Activated CD4-positive, alpha-beta T cell treated with anti-CD3 and anti-CD28 coated beads for 4 hours (primary cell): ENCODE measurements at places on chromosomes 2 and 18.

- no peak for DNase-seq
These were observed 19.5 kb upstream of the KCNE4 start for GRCh38 chr2:223032187-223033142.

DNA sequence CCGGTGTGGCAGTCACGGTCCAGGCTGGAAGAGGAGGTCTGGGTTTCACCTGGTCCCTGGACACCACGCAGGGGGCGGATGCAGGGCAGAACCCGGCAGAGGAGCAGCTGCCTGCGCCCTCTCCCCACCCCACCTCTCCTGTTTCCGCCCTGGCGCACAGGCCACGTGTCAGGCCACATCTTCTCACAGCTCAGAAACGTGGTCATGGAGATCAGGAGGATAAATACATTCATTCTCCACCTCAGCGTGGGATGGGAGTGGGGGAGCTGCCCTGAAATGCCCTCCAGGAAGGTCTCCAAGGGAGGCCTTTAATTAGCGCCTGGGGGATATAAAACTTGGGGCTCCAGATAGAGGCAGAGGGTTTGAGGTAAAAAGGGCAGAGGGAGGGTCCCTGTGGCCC lies 142.0 kb downstream of the KCTD1 start:
- DNase-seq = no peak

GRCh38 chr2:10101491-10101890 lies 21.0 kb upstream of the RRM2 start:
- no peak for DNase-seq

- DNase-seq = no peak
These were observed 37.2 kb upstream of the DNMT3A start for GRCh38 chr2:25378731-25379490.

GRCh38 chr2:10831400-10831985 lies 18.9 kb upstream of the PDIA6 start:
- DNase-seq = no peak
